ENCODE measurements at places on chromosomes 7 and 10.

DNA sequence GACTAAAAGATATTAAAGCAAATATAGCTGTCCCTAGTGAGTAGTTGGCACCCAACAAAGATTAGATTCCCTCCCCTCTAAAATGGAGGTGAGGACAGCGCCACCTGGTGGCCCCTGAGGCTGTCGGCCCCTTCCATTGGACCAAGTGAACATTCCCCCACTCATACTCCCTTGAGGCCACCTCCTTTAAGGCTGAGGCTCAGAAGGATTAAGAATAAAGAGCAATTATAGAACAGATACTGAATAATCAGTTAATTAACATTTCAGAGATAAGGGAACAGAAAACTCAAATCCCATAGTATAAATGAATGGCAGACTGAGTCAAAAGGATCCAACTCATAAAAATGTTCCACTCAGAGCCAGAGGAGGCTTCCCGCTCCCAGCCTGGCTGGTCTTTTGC, 130.4 kb upstream of the GHITM start:
- no peak for DNase-seq

- no peak for DNase-seq
Measured at GRCh38 chr10:130363051-130363450, 226.9 kb downstream of the GLRX3 start.

- DNase-seq = no peak
Measured at GRCh38 chr7:147674705-147675104, 915.9 kb upstream of the C7orf33 start.

GRCh38 chr7:144379776-144380384, 23.6 kb downstream of the NOBOX start:
- no peak for DNase-seq

DNA sequence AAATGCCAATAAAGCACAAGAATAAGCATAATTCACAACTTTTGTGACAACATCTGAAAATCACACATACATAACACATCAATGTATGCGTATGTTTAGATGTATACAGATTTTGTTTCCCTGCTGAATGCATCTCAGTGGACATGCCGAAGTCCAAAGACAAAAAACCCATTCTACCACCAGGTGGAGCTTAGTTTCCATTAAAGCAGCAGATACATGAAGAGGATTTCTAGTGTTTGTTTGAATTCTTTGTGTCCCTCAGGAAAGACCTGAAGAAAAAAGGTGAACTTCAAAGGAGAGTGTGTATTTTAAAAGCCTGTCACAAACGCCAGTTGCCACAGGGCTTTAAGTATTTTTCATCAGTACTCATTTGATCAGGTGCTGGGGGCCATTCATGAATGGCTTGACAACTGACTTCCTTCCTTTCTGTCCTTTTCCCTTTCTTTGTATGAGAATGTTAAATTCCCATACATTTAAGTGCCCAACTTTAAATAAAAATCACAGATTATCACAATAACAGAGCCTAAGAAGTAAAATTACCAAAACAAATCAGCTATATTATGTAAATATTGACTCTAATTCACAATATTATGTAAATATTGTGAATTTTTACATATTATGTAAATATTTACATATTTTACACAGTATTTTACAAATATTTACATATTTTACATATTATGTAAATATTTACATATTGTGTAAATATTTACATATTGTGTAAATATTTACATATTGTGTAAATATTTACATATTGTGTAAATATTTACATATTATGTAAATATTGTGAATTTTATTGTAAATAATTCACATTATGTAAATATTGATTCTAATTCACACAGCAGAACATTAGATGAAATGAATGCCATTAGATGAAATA, 343.0 kb downstream of the CRPPA start:
- DNase-seq = no peak

DNA sequence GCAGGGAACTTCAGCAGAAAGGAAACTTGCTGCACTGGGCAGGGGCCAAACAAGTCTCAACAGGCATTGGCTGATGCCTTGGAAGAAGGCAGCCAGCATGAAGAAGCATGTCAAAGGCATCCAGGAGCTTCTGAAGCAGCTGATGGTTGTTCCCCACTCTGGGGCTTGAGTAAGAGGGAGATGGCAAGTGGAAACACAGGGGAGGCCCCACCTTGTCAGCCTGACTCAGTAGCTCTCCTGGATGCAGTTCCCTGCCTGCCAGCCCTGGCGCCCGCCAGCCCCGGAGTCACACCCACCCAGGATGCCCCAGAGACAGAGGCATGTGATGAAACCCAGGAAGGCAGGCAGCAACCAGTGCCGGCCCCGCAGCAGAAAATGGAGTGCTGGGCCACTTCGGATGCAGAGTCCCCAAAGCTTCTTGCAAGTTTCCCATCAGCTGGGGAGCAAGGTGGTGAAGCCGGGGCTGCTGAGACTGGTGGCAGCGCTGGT, 96.5 kb downstream of the TACC2 start:
- no peak for DNase-seq

- no peak for DNase-seq
Measured at GRCh38 chr7:140506788-140507464, 27.6 kb upstream of the MKRN1 start.

- no peak for DNase-seq
Measured at GRCh38 chr7:96992192-96993005, 13.0 kb upstream of the DLX6 start.

DNA sequence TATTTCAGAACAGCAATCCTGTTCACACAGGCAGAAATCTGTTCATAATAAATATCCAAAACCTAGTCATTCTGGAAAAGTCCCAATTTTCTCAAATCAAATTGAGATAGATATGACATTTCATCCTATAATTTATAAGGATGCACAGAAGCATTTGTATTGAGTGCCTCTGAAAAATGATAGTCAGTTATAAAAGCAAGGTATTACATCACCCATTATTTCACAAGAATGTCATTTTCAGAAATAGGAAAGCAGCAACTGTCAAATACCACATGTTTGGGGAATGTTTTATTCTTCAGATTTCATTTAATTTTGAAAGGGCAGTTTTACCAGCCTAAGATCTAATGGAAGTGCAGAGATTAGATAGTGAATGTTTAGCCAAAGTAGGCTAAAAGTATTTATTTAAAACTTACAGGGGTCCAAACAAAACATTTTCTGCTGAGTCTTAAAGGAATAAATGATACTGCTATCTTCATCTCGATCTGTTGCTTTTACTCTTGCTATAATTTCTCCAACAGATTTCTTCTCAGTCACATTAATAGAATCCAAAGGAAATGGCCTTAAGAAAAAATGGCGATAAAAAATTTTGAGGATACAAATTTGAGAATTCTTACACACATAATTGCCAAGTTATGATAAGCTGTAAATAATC, 185.8 kb downstream of the HGF start:
- DNase-seq = no peak

GRCh38 chr10:80453056-80453841, 861 bp upstream of the TSPAN14 start:
- no peak for DNase-seq

- DNase-seq = no peak
Measured at GRCh38 chr10:61837755-61838171, 63.7 kb upstream of the ARID5B start.

- no peak for DNase-seq
Measured at GRCh38 chr7:149846436-149847046, 8.4 kb downstream of the ZNF862 start.

- no peak for DNase-seq
Measured at GRCh38 chr10:127687548-127687947, 49.4 kb upstream of the FOXI2 start.

DNA sequence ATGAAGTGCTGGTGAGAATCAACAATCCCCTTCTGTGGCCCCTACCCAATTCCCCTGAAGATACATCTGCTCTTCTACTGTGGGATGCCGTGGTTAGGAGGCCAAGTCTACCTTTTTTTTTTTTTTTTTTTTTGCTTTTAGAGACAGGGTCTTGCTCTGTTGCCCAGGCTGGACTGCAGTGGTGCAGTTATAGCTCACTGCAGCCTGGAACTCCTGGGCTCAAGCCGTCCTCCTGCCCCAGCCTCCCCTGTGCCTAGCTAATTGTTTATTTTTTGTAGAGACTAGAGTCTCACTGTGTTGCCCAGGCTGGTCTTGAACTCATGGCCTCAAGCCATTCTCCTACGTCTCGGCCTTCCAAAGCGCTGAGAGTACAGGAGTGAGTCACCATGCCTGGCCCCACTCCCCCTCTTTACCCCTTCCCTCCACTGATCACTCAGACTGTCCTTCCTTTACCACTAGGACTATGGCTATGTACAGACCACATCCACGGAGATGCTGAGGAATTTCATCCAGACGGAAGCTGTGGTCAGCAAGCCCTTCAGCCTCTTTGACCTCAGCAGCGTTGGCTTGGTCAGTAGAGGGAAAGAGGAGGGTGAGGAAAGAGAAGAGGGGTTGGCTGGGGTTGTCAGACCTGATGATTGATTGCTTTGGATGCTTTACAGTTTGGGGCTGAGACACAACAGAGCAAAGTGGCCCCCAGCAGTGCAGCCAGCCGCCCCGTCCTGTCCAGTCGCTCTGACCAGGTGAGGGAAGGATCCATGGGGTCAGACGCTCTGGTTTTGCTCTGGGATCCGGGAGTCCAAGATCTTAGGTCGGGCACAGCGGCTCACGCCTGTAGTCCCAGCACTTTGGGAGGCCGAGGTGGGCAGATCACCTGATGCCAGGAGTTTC, 1.8 kb downstream of the AP4M1 start:
- DNase-seq = no peak

DNA sequence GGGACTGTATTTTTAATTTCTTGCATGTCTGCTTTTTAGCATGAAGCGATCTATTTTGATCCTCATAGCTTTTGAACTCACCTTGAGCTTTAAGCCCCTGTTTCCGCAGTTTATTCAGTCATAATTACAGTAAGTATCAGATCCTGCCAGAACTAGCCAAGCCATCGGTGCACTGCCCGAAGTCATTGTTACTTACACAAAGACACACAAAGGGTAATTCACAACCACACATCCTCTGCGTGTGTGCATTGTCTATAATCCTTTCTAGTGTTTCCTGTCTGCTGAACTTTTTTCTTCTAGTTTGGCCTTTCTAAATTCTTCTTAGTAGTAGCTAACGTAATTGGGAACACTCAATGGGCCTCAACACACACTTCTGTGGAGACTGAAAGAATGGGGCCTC, 133.0 kb downstream of the SFMBT2 start:
- no peak for DNase-seq

GRCh38 chr10:116364868-116365267, 40.6 kb downstream of the CCDC172 start:
- no peak for DNase-seq

- no peak for DNase-seq
Measured at GRCh38 chr10:102540023-102540422, 36.3 kb downstream of the SUFU start.

DNA sequence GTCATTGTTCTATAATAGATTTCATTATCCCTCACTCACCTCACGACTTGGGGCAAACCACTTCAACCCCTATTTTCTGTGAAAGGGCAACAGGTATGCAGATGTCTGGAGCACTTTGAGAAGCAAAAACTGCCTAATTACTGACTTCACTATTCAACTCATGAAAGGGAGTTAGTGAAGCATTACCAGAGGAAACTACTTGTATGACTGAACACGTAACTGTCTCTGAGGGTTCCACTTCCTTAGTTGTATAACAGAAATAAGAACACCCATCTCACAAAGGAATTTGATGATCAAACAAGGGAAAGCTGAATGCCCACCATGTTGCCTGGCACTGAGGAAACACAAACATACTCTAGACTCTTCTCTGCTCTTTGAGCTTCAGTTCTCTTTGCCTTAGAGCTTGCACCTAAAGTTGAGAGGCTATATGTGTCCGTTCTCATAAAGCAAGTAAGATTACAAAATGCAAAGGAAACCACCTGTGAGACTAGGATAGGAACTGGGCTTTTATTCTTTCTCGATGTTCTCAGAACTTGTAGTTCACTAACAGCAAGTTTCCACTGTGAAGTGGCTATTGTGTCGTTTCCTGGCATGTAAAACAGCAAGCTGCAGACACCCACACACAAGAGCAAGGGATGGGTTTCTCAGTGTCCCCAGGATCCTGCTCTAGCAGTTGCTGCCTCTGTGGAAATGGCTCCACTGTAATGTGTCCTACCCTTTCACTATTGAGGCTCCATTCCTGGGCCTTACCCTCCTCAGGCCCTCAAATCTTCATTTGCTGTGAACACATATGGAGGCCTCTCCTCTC, 2.6 kb downstream of the TMEM243 start:
- DNase-seq = no peak

DNA sequence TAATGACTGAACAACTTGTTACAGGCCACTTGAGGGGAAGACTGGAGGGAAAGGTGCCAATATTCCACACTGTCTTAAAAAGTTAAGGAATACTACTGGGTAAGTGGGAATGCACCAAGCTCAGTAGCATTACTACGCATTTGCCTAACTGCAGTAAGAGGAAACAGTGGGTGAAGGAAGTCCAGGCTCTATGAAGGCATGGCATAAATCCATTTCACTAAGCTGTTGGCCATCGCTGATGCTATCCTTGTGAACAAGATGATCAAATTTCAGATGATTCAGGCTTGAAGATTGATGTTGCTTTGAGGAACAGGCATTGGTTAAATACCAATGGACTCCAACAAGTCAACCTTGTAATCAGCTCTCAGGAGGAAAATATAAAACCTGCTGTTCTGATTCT, 44.2 kb upstream of the TES start:
- no peak for DNase-seq

- DNase-seq = no peak
Measured at GRCh38 chr7:154892459-154892858, 110.5 kb downstream of the PAXIP1 start.

GRCh38 chr10:80032503-80032902, 46.0 kb upstream of the TMEM254 start:
- no peak for DNase-seq

DNA sequence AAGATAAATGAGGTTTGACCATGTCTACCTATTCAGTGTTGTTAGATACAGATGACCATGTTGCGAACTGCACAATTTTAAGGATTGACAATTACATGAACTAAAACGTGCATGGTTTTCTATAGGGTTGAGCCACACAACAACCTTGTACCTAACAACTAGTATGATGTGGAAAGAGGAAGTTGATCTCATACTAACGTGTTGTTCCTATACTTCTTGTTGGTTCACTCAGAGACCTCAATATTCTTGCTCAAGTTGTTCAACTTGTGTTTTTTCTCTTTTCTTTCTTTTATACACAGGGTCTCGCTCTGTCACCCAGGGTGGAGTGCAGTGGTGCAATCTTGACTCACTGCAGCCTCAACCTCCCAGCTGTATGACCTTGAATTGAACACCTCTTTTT, 6.1 kb upstream of the KEL start:
- no peak for DNase-seq

DNA sequence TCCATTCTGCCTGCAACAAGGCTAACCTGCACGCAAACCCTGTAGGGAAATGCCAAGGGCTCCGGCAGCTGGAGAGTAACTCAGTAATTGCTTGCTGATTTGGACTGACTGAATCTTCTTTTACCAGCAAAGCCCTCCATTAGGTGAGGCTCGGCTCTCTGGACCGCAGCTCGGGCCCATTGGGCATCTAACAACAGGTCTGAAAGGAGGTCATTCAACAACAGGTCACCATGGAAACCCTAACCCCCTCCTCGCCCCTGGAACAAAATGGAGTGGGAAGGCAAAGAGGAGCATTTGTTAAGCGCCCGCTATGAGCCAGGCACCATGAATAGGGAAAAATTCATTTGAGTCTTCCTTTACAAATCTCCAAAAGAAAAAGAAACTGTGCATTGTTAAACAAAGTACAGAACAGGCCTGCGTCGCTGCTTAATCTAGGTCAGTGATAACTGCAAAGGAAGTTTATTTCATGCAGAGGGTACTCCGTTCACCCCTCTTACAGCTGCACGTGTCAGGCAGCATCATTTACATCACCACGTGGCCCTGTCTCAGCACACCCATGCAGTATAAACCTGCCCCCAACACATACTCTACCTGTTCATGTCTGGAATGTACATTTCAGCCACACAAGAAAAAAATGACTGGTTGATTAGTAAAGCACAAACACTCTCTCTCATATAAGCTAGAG, 248.8 kb upstream of the NEBL start:
- no peak for DNase-seq
